CD4-positive, alpha-beta memory T cell (primary cell): ENCODE measurements at places on chromosomes 1 and 21. TPM values are rescaled to one million over a fixed set of nuclear protein-coding genes. Genes with fewer than 3 reads are reported as not detected.

The PTPN22 gene
- total RNA-seq, result 32.2 TPM

The UTS2 gene
- total RNA-seq, result 0.61 TPM

- no peaks in the 10 kb centered on the region for H3K27me3 ChIP-seq
- no peak overlapping the region for H3K4me3 ChIP-seq
- H3K4me1 ChIP-seq, result no peaks in the 10 kb centered on the region
- H3K36me3 ChIP-seq, result no peaks in the 10 kb centered on the region
- DNase-seq, result no peak
- no peak overlapping the region for H3K27ac ChIP-seq
These were observed 133.5 kb downstream of the HMGB4 start for GRCh38 chr1:33997127-33998036.

The CD52 gene
- total RNA-seq, result 1,324 TPM

DNA sequence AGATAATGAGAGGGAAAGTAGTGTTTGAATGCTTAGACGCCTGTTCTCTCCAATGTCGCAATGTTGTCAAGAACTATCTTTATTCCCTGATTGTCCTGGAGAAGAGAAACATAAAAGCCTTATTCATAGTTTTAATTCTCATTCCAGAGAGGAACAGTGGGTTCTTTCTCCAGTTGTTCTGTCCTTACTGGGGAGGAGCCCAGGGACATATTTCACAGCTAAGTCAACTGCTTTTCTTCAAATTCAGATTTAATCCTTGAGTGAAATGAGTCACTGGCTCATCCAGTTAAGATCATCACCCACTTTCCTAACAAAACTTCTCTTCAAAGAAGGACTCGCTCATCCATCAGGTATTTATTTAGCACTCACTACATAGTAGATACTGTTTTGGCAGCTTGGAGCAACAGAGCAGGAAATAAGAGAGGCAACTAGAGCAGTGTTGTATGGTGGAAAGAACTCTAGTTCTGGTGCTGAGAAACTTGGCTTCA, 365.7 kb upstream of the USP24 start:
- no peak overlapping the region for H3K4me3 ChIP-seq
- DNase-seq, result no peak
- no peaks in the 10 kb centered on the region for H3K4me1 ChIP-seq
- no peaks in the 10 kb centered on the region for H3K36me3 ChIP-seq
- H3K27ac ChIP-seq, result no peak overlapping the region
- no peaks in the 10 kb centered on the region for H3K27me3 ChIP-seq

GRCh38 chr21:23026878-23027277, 2028.7 kb downstream of the NCAM2 start:
- H3K4me3 ChIP-seq, result no peak overlapping the region
- no peaks in the 10 kb centered on the region for H3K4me1 ChIP-seq

The CHI3L2 gene
- 1.9 TPM for total RNA-seq
